Kidney glomerular epithelial cell (primary cell): ENCODE measurements at places on chromosomes 3 and 15.
A peak's percentile ranks its signal among the peaks of the same experiment; 100 is the strongest.

GRCh38 chr3:186075931-186076567 lies 32.8 kb downstream of the ETV5 start:
- no peak for DNase-seq

DNA sequence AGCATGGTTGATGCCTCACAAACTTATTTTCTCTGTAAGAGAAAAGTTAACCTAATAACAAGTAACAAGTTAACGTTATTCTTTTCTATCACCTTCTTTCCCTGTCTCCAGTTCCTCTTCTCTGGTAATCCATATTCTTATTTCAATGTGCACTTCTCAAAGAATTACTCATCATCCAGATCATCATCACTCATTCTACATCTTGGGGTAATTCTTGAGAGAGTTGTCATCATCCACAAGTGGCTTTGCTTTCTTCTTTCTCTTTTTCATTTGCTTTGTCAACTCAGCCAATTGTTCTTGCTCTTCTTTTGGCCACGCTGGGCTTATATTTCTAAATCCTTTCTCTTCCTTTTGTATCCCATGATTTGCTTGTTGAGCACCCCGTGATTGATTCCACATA lies 20.8 kb upstream of the RNF111 start:
- peak; percentile 9 for DNase-seq

- DNase-seq: no peak
Measured at GRCh38 chr15:66872405-66872804, 170.4 kb downstream of the SMAD6 start.

DNA sequence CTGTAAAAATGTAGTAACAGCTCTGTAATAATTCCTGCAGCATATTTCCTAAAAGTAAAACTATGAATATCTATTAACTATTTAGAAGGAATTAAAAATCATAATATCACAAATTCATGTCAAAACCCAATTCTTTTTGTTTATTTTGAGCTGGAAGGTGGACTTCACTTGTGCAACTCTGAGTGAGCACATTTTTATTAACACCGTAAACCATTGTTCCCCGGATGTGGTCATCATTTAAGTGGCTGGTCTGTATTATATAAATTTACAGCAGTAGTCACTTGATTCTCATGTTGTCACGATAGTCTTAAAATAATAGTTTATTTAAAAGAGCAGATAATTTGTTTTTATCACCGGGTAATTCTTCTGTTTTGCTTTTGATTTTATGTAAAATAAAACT lies 43.0 kb upstream of the UTS2B start:
- no peak for DNase-seq

GRCh38 chr15:74816624-74817369 lies 4.2 kb downstream of the LMAN1L start:
- DNase-seq: no peak

DNA sequence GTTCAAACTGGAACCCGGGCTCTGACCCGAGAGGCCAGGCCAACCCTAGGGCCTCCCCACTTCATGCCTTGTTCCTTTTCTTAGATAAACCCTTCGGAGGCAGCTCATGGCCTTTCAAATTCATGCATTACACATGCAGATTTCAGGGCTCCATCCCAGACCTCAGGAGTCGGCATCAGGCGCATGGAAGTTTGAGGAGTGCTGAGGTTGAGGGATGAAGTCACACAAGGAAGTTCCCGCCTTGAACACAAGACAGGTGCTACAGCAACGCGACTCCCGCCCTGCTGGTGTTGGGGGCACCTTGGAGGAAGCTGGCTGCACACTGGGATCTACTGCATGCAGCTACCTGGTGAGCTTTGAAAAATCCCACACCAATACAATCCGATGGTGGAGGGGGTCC lies 245.2 kb upstream of the LYSMD4 start:
- DNase-seq: no peak

GRCh38 chr15:100107151-100107550 lies 234.6 kb downstream of the ADAMTS17 start:
- DNase-seq: no peak

GRCh38 chr15:67781907-67782690 lies 43.2 kb upstream of the SKOR1 start:
- no peak for DNase-seq

DNA sequence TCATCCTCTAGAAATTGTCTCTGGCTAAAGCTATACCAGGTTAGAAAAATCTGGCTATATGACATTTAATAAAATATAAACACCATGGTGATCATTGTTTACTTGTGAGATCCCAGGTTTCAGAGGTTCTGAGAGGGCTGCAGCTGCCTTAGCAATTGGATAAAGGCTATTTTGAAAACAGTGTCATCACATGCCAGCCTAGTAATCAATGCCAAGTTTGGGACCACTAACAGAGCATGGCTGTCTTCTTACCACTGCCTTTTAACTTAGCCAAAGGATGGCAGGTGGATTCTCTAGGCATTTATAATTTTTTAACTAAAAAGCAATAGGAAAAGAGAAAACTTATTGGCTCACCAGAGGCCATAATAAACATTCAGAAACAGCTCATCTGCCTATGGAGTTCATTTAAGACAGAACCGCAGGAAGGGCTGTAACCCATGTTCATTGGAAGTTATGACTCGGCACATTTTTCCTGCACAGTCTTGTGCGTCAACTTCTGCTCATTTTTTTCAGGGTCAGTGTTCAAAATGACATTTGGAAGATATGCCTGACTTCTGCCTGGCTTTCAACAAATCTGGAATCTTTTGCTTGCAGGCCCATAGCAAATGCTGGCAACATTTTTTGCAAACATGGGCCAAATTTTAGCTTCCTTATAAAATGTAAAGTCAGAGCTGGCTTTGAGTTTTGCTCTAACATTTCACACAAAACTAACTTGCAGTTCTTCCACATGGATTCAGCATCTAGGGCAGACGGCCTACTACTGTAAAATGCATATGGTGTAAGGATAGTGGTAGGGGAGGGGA lies 476.0 kb upstream of the TBL1XR1 start:
- DNase-seq: no peak

- no peak for DNase-seq
Measured at GRCh38 chr3:158950178-158950901, 148.5 kb downstream of the MFSD1 start.

DNA sequence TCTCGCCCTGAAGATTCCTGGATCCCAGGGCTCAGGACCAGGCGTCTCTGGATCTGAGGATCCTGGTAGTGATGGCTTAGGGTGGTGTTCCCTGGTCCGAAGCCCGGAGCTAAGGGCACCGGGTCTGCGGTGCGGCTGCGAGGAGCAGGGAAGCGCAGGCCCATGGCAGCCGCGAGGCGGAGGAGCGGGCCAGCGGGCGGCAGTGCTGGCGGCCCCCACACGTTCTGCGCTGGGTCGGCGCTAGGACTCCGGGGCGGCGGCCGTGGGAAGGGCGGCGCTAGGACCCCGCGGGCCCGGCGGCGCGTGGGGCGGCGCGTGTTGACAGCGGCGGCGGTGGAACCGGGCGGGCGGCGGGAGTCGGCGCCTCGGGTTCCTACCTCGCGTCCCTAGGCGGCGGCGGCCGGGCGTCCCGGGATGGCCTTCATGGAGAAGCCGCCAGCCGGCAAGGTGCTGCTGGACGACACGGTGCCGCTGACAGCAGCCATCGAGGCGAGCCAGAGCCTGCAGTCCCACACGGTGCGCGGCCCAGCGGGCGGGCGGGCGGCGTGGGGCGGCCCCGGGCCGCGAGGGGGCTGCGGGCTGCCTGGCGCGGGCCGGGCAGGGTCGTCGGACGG lies at the start of gene PXK:
Gene PXK (plus strand): TSS at position 318 of the 614 bp plus-strand sequence. CDS start 97 bp downstream, at position 415.
- peak; percentile 48 for DNase-seq

DNA sequence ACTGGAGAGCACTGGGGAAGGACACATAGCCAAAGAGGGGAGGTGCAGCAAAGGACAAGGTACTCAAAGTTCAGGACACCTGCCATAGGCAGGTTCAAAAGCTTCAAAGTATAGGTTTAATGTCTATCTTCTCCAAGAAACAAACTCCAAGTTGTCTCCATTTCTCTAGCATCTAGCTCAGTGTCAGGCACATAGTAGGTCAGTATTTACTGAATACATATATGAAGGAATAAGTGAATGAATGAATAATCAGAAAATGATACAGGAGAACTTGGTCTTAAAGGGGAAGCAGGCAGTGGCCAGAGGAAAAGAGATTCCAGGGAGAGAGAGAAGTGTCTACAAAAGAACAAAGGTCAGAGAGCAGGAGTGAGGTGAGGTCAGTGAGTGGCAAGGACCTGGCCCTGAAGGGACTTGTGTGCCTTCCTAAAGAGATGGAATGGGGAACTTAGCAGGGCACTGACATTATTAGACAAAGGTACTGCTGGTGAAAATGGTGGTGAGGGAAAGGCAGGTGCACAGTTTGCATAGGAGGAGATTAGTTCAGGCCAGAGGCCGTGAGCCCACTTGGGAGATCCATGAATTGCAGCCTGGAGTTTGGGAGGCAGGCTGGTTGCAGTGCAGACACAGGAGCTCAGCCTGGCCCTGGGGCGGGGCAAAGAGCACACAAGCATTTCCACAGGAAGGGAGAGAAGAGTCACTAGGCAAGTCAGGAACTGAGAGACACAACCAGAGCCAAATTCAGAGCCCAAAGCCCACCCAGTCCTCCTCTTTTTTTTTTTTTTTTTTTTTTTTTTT lies 21.4 kb downstream of the TBC1D2B start:
- no peak for DNase-seq

- DNase-seq: peak; percentile 54
Measured at GRCh38 chr3:119295816-119296726, 1.9 kb downstream of the ARHGAP31 start.

GRCh38 chr3:89851974-89852621 lies 744.7 kb downstream of the EPHA3 start:
- peak; percentile 5 for DNase-seq

- no peak for DNase-seq
Measured at GRCh38 chr3:184590795-184591194, 29.2 kb downstream of the EPHB3 start.

- DNase-seq: no peak
Measured at GRCh38 chr3:133113526-133113925, 75.3 kb downstream of the TMEM108 start.

DNA sequence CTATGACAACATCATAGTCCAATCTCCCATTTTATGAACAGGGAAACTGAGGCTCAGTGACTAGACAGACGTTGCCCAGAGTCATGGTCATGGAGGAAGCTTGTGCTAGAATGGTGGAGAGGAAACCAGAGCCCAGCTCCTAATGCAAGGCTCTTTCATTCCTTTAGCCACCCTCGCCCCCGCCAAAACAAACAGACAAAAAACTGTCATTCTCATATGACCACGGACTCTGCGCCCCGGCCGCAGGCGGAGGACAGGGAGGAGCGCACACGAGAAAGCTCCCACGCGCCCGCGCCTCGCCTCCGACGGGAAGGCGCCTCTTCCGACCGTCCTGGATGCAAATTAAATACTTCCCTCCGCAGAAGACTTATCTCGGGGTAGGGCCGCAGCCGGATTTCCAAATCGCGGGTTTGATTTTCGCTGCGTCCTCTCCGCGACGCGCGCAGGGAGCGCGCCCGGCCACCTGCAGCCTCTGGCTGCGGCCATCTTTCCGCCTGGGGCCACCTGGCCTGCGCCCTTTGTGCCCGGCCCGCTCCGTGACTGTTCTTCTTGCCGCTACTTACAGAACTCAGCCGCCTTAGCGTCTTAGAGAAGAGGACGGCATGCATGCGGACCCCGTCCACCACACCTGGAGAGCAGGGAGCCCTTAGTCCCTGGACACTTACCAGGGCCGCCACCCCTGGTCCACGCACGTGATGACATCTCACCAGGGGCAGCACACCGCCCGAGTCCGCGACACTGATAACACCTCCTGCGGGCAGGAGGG lies 670 bp upstream of the ATP13A3 start:
- DNase-seq: no peak

- DNase-seq: no peak
Measured at GRCh38 chr3:98110550-98110908, 20.0 kb upstream of the OR5H1 start.

DNA sequence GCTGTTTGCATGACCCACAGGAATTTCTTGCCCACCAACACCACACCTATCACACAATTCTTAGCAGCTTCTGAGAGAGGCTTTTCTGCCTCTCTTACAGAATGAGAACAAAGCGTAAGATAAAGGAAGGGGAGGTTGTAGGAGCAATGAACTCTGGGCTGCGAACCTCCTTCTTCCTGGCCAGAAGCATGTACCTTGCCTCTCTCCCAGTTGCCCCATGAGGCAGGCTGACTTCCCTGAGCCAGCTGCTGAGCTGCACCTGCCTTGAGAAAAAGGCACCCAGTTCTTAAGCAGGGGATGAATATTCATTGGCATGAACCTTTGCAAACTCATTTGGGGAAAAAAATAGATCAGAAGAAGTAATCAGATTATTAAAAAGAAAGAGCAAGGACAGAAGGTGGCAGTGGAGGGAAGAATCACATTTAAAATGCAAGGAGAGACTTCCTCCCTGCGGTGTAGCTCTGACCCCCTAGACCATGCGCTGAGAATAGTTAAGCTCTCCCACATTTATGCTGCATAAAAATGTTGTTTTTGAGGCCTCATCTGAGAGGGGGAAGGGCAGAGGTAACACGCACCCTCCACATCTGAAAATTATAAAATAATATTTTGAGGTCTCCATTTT lies 304.8 kb downstream of the EPHB1 start:
- DNase-seq: no peak

DNA sequence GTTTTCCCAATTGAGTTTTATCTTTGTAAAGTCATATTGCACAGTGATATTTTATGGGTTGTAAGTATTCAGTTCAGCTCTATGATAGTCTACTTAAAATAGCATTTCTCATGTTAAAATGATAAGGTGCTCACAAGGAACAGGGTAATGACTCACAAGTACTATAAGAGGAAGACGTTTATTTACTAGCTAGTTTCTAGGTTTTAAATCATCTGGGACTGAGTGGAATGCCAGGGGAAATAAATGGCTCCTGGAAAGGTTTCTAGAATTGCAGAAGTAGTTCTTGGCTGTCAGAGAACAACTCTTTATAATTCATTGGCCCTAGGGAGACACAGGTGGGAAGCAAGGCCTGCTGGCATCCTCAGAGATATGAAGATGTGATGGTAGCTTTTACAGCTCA lies 112.8 kb downstream of the CHDH start:
- no peak for DNase-seq

DNA sequence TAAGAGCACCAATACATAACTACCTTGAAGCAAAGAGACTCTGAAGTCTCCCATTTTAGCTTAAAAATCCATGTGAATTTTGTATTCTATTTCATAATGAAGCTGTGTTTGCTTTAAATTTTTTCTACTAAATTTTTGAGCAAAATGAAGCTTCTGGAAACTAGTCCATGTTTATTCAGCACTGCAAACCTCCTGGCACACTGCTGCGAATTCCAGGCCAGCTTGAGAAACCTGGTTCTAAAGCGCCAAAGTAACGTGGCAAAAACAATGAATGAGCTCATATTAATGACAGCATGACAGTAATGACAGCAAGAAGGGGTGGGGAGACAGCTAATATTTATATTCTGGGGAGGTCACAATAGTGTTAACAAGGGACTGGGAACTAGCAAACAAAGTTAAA lies 25.7 kb downstream of the CEP152 start:
- DNase-seq: no peak

- no peak for DNase-seq
Measured at GRCh38 chr3:35505181-35505580, 134.1 kb upstream of the ARPP21 start.

- DNase-seq: peak; percentile 74
Measured at GRCh38 chr3:24683633-24684384, 189.2 kb upstream of the THRB start.
